ENCODE measurements at places on chromosomes 5 and 9.
A peak's percentile ranks its signal among the peaks of the same experiment; 100 is the strongest.

DNA sequence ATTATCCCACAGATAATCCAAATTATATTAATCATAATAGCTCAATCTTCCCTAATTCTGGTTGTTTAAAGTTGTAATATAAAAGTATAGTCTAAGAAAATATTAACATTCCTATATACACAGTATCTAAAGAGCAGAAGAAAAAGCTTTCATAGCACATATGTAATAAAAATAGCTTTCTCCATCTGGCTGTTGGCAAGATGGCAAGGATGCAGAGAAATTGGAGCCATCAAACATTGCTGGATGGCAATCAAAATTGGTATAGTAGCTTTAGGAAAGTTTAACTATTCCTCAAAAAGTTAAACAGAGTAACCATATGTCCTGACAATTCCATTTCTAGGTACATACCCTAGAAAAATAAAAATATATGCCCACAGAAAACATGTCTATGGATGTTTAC, 66.8 kb downstream of the TBCA start:
- DNase-seq: no peak

- no peak for DNase-seq
These were observed 16.9 kb upstream of the FER start for GRCh38 chr5:108730617-108731340.

DNA sequence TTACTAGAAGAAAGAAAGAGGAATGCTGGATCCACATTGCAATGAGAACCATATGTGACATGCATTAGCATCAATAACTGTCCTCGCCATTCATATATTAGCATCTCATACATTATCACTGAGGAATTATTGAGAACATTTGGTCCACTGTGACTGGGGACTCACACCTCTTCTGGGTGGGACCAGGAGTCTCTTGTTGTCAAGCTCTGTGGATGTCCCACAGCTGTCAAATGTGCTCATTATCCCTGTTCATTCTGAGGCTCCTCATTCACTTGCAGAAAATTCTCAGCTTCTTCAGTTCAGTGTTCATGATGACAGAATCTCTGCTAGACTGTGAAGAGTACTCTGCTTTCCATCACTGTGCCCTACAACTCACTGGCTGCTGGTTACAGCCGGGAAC, 109.4 kb downstream of the PJA2 start:
- no peak for DNase-seq

- DNase-seq: no peak
These were observed 51.2 kb downstream of the PARP8 start for GRCh38 chr5:50717651-50718050.

- DNase-seq: no peak
These were observed 45.2 kb downstream of the AHRR start for GRCh38 chr5:366541-367357.

- DNase-seq: no peak
These were observed 16.7 kb upstream of the HSPB3 start for GRCh38 chr5:54438620-54439389.

DNA sequence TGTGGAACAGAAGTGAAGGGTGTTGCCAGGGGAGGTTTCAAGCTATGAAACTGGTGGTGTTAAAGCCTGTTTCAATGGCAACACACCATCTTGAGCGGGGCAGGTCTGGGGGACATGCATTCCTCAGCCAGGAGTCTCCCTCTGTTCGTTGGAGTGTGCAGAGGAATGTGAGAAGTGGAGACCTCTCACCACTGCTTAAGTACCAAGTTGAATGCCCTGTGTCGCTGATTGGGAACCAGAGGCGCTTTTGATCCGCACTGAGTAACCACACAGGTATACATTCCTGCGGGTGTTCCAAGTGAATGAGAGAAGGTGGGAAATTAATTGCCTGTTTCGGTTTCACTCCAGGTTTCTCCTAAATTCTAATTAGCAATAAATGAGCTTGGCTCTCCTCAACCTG, 99.4 kb downstream of the LIX1 start:
- DNase-seq: peak; percentile 17

- DNase-seq: no peak
These were observed 223.3 kb downstream of the SEC61B start for GRCh38 chr9:99445371-99445891.

DNA sequence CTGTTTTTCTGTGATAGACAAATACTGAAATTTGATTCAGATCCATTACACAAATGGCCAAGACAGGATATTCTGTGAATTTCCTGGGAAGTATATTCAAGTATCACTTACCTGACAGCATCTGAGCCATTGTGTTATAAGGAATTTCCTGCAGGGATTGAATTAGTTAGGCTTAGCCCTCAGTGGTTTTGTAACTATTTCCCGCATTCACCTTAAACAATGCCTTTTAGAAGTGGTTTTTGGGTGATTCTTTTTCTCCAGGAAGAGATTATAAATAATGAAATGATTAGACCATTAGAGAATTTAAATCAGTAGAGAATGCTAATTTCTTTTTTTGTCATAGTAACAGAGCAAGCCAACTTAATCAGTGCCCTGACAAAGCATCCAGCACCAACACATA, 30.6 kb downstream of the ITGA1 start:
- DNase-seq: peak; percentile 45

DNA sequence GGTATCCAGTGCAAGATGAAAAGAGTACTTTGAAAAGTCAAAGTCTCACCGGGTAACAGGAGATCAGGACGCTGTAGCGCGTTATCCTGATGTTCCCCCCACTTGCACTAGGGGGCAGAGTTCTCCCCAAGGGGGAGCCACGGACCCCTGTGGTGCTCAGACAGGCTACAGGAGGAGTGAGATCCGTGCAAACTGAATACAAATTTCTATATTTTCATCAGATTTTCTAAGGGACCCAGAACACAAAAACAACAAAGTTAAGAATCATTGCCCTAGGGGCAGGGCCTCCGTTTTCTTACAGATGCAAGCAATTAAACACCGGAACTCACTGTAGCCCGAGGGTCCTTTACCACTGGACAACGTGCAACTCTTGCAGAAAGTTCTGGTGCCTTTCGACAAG, 2.0 kb downstream of the MYO10 start:
- peak; percentile 92 for DNase-seq

DNA sequence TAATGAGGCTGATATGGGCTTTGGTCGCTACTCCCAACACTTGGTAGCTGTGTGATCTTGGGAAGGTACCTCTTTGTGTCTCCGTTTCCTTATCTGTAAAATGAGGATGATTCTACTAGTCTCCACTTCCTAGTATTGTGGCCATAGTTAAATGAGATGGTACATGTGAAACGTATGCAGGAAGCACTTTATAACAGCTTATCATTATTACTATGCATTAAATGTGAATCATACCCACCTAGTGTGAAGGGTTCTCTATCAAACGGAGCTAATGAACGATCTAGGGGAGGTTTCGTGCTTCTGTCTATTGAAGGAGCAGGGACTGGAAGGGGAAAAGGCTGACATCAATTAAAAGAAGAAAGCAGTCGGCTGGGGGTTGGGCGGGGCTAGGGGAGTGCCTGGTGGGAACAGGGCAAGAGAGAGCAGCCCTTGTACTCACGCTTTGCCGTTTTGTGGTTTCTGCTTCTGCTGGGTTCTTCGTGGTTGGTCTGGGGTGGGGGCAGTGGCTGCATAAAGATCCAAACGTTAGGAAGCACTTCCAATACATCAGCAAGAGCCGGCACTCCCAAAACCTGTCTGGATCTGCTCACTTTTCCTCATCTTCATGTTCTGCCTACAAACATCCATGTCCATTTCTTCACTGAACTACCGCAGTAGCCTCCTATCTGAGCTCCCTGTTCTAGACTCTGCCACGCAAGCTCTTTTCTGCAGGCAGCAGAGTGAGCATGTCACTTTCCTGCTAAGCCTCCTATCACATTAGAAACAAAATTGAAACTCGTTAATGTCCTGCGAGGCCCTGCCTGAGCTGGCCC, 30.8 kb downstream of the LCP2 start:
- no peak for DNase-seq

GRCh38 chr5:151239237-151239861, 13.6 kb upstream of the GM2A start:
- peak; percentile 81 for DNase-seq

- no peak for DNase-seq
These were observed 29.0 kb downstream of the MED10 start for GRCh38 chr5:6349387-6349786.

- no peak for DNase-seq
These were observed 96.3 kb downstream of the ADAMTS12 start for GRCh38 chr5:33795496-33795895.

DNA sequence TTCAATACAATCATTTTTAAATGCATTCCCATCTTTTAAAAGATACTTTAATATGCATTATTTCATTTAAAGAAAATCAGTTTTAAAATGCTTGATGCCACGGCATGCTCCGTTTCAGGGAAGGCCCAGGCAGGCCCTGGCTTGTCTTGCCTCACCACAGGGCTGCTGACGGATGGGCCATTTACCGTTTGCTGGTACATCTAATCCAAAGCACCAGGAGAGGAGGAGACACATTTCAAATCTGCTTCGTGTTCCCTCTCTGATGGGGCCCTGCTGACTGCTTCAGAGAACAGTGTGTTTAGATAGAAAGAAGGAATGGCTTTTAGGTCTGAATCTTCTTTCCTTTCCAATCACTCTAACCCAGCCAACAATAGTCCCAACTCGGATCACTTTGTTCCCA, 185.2 kb downstream of the DCP2 start:
- no peak for DNase-seq

DNA sequence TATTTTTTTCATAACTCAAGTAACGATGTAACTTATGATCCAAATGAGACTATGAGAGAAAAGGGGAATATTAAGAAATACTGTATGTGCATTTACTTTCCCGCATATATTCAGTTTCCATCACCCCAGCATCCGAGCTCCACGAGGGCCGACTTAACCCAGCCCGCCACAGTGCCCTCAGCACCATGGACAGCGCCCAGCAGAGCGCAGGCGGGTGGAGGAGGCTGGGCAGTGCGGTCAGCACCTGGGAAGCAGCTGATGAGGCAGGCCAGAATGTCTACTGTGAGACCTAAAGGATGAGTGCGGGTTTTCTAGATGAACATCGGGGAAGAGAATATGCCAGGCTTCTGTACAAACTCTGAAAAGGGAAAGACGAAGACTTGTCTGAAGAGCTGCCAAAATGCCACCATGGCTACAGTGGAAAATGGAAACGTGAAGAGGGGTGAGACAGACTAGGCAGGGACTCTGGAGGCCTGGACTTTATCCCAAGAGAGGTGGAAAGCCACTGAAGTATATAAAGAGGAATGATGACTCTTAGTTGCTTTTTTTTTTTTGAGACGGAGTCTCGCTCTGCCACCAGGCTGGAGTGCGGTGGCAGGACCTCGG, 34.5 kb upstream of the MED27 start:
- peak; percentile 85 for DNase-seq

- peak; percentile 6 for DNase-seq
These were observed 461.0 kb downstream of the NR2F1-AS1 start for GRCh38 chr5:93120051-93120450.

DNA sequence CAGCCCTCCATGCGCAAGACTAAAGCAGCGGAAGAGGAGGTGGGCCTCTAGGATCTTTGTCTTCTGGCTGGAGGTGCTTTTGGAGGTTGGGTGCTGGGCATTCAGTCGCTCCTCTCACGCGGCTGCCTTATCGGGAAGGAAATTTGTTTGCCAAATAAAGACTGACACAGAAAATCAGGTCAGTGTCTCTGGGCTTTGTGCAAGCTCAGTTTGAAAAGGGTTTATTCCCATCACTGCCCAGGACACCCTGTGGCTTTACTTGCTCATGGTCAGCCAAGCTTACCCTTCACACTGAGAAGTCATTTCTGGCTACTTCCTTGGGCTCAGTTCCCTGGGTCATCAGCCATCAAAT, 10.5 kb downstream of the SLC2A8 start:
- no peak for DNase-seq

GRCh38 chr5:14414656-14415023, 167.0 kb upstream of the OTULINL start:
- DNase-seq: no peak

DNA sequence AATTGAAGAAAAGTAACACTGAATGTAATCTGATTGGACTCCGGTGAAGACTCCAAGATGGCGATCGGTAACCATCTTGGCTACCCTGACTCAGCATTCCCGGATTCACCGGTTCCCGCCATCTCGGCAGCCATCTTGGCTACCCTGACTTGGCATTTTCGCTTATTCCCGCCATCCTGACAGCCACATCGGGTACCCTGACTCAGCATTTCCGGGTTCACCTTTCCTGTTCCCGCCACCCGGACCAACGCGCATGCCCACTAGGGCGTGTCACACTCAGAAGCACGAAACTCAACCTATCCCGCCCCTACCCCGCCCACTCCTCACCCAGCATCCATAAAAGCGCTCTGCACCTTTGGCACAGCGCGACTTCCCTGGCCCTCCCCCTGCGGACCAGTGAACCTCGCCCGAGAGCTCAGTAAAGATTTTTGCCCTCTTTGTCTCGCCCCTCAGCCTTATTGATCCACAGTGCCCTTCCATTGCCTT, 17.2 kb downstream of the SPTLC1 start:
- DNase-seq: peak; percentile 94
